ENCODE measurements at places on chromosomes 1 and 21.

DNA sequence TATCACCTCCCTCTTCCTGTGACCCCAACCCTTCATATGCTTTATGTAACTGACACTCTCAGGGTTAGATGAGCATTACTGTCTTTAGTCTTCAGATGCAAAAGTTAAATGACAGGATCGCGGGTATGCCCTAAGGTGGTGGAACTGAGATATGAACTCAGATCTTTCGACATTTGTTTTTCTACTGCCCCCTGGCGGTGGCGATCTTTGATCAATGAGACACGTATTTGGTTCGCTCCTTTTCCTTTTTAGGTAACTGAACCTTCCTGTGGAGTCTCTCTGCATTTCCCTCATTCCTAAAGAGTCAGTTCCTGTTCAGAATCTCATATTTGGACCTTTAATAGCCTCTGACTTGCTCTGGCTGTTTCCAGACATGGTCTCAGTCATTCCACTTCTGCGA lies 47.8 kb upstream of the ZP4 start:
- peak; percentile 48 for DNase-seq

DNA sequence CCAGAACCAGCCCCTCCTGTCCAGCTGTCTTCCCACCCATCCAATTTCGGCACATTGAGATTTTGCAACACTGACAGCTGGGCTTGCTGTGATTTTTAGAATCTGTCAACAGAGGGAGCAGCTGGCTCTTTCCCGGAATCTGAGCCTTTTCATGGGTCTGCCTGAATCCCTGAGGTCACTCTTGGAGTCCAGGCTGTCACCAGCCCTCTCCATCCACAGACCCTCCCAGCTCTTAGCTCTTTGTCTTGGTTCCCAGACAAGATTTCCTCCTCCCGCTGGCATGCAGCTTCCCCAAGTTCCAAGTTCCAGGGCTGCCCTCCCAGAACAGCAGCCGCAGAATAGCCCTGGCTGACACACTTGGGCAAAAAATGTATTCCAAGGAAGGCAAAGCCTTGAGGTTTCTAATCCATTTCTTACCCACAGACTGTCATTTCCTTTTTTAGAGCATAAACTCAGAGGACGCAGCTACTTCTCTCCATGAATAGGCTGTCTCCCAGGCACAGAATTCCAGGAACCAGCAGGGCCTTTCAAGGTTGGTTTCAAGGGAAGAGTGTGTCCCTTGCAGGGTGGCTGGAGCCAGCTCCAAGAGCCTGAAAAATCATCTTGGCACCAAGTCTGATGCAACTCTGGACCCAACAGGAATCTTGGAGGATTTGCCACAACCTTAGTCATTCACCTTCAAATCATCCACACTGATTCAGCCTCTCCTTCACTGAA lies 7.1 kb upstream of the TMEM61 start:
- peak; percentile 50 for DNase-seq

- DNase-seq, result peak; percentile 88
Observed at GRCh38 chr1:115182012-115182715, 92.9 kb upstream of the TSPAN2 start.

GRCh38 chr1:13661539-13661938 lies 38.4 kb upstream of the PRDM2 start:
- no peak for DNase-seq

DNA sequence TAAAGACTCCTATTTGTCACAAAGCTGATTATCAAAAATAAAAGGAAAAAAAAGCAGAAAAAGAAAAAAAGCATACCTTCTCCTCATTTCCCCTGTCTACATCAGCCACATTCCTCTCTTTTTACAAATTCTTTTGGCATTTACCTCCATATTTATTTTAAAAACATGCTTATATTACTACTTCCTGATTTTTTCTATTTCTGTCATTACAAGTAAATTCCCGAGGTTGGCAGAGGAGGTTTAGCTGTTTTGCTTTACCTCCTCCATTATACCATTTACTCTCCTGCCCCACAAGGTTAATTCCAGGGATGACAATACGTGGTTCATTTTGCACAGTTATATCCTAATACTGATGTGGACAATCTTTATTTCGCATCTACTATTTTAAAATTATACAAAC lies 26.3 kb upstream of the CD34 start:
- DNase-seq, result peak; percentile 32

GRCh38 chr1:9400425-9401079 lies 107.9 kb downstream of the SPSB1 start:
- DNase-seq, result peak; percentile 32

GRCh38 chr21:38205940-38206339 lies 50.9 kb upstream of the KCNJ15 start:
- DNase-seq, result no peak

GRCh38 chr1:228006034-228006785 lies 588 bp upstream of the WNT3A start:
- DNase-seq, result no peak

DNA sequence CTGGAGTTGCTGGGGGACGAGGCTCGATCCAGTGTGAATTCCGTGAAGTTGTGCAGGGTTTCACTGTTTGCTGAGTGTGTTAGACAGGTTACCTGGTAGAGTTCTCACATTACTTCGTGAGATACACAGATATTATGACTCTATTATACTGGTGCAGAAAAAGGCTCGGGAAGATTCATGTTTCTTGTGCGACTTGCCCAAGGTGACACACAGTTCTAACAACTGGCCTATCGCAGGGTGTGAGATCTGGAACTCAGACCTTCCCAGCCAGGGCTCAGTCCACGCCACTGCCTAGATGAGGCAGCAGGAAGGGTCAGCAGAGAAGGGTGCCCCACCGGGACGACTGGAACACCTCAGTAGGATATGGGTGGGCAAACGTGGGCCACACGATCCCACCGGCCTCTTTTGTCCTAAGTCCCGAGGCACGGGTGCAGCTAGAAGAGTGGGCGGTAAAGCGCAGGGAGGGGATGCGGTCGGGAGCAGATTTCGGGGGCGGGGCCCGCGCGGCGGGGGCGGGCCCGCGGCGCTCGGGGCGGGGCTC lies 296 bp upstream of the RNPEP start:
- no peak for DNase-seq

DNA sequence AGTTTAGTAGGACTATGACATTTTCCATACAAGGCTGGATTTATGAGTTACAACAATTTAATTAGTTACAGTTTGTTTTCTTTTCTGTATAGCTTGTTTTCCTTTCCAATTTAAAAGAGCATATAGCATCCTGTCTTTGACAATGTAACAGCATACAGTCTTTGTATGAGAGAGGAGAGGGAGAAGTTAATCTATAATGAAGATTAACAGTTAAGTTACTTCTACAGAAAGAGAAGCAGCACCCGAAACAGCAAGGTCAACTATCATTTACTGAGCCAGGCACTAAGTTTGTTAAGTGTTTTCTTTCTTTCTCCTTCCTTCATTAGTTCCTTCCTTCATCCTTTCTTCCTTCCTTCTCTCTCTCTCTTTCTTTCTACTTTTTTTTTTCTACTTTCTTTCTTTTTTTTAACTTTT lies 52.3 kb upstream of the RAB4A start:
- no peak for DNase-seq

DNA sequence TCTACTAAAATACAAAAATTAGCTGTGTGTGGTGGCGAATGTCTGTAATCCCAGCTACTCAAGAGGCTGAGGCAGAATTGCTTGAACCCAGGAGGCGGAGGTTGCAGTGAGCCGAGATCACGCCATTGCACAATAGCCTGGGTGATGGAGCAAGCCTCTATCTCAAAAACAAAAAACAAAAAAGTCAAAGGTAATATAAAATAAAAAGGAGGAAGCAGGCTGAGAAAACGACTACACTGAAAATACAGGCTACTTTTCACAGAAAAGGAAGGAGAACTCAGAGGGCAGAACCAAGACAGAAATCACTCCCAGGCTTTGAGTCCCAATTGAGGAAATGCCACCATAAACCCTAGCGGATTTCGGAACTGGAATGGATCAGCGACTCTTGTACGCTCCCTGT lies 5.9 kb upstream of the A3GALT2 start:
- no peak for DNase-seq

DNA sequence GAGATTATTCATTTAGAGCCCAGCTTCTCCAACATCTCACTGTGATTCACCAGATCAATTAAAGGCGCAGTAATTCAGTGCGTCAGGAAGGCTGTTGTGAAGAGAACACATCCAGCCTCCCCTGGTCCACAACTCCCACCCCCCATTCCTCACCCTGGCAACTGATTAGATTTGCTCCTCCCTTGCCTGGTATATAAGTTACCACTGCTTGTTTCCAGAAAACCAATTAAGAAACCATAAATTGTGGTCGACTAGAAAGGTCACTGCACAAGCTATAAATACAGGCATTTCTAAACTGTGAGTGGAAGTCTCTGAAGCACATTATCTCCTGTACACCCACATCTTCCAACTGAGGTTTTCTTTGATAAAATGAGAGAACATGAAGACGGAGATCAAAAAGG lies 41.9 kb downstream of the FAM163A start:
- DNase-seq, result no peak

GRCh38 chr1:45008076-45008475 lies 3.0 kb downstream of the HECTD3 start:
- no peak for DNase-seq

Data from ELR (cell line).